Endodermal cell (in vitro differentiated cells): ENCODE measurements at places on chromosomes 7 and 10. TPM values are rescaled to one million over a fixed set of nuclear protein-coding genes. Genes with fewer than 3 reads are reported as not detected.

Gene RADIL
- total RNA-seq, result 41.7 and 47.6 TPM in 2 replicates

GRCh38 chr7:99562114-99562784 lies 3.8 kb downstream of the ZNF655 start:
- DNase-seq, result no peak

DNA sequence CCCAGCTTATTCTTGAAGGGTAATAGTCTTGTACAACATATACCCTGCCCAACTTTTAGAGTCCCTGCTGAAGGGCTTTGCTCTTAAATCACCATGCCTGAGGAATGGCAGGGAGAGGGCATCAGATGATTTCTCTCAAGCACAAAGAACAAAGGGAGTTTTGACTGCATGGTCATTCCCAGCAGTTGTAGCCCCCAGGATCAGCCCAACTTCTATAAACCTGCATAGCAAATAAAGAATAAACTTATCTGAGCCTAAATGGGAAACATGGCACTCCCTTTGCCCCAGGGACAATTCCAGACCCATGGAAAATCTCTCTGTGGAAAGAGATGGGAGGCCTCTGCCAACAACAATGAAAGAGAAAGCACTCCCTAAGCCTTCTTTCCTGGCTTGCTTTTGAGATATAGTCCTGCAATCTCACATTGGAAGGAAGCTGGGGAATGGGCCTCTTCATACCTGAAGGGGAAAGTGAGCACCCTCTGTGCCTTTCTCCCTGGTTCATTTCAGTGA lies 18.7 kb downstream of the CADPS2 start:
- no peak for DNase-seq

DNA sequence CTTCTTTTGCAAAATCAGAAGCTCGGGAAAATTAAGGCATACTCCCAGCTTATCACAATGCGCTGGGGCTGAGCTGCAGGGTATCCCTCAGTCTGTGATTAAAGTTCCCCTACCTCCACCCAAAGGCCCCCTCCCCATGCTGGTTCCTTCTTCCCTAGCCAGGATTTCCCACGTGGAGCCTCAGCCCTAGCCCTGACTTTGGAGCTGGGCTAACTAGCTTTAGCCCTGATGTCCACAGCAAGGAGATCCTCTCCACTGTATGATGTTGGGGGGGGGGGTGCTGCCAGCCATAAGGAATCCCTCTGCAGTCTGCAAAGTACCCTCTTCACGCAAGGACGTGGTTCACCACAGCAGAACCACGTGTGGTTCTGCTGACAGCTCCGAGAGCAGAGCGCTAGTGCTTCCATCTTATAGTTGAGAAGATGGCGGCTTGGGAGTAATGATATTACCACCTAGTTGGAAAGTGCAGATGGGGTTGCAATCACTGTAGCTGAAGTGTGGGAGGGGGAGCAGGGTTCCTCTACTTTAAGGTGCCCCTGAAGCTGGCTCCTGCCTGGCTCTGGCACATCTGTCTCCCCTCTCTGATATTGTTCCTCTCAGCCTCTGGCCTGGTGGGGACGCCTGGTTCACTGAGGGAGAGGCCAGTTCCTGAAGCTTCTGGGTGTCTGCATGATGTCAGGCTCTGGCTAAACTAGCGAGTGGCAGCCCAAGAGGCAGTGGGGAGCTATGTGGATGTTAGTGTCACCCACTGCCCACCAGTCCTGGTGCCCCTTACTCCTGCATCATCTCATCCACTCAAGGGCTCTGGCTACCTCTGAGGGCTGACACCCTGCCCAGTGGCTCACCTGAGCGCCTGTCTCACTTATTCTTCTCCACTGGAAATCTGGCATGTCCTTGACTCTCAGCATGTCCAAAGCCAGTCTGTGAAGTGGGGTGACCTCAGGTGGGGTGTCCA lies 270.7 kb downstream of the RPS24 start:
- peak; percentile 38 for DNase-seq

DNA sequence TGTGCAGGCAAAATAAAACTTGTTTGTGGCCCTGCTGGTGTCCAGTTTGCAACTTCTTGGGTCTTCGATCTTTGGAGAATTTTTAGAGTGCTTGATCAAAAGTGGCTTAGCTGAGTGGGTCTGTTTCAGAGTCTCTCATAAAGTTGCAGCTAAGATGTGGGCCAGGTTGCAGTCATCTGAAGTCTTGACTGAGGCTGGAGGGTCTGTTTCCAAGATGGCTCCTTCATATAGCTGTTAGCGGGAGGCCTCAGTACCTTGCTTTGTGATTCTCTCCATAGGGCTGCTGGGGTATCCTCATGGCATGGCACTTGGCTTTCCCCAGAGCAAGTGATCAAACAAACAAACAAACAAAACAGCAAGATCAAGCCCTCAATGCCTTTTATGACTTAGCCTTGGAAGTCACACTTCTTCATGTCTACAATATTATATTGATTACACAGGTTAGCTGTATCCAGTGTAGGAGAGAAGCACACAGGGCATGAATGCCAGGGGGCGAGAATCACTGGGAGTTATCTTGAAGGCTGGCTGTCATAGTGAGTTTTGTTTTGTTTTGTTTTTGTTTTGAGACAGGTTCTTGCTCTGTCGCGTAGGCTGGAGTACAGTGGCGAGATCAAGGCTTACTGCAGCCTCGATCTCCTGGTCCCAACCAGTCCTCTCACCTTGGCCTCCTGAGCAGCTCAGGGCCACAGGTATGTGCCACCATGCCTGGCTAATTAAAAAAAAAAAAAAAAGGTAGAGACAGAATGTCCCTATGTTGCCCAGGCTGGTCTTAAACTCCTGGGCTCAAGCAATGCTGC lies 10.2 kb downstream of the CYP26A1 start:
- DNase-seq, result no peak

GRCh38 chr10:31303212-31303611 lies 15.8 kb upstream of the ZEB1 start:
- DNase-seq, result no peak

- DNase-seq, result no peak
Observed at GRCh38 chr7:36396150-36396549, 6.5 kb downstream of the ANLN start.

DNA sequence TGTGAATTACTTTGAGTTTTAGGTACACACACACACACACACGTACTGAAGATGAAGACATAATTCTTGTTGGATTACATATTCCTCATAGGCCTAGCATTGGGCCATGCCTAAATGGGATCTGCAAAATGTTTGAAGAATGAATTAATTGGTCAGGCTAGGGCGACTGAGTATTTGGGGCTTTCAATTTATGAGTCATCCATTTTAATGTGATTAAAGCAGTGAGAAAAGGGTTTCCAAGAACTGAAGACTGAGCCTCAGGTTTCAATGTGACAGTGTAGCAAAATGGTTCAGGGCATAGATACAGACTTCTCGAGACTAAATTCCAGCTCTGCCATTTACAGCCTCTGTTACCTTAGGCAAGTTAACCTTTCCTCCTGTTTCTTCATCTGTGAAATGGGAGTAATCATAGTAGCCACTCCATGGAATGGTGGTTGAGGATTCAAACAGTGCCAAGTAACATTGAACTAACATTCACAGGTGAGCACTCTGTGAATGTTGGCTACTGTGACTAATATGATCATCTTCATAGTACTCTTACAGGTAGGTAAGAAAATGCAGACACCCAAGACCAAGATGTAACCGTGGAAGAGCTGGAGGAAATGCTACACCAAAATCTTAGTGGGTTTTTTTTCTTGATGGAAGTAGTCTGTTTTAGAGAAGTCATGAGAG lies 7.6 kb downstream of the BPGM start:
- no peak for DNase-seq

GRCh38 chr7:42739638-42740037 lies 172.2 kb downstream of the C7orf25 start:
- no peak for DNase-seq

DNA sequence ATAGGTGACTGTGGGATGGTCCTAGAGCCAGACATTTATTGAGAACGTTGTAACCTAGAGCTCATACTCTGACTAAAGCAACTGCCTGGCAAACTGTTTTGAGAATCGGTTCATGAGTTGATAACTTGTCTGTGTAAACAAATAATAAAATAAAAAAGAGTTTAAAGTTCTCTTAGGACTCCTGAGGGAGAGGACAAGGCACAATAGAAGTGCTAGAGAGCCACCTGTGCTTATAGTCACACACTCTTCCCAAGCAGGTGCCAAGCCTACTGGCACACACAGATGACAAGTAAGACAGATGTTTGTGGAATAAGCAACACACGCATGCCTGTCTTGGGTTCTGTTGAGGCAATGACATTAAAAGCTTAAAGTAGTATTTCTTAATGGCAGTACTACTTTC lies 7.9 kb downstream of the EDRF1 start:
- DNase-seq, result no peak
